Peyer's patch (tissue), 4 donors: ENCODE measurements at places on chromosomes 6 and 20.

DNA sequence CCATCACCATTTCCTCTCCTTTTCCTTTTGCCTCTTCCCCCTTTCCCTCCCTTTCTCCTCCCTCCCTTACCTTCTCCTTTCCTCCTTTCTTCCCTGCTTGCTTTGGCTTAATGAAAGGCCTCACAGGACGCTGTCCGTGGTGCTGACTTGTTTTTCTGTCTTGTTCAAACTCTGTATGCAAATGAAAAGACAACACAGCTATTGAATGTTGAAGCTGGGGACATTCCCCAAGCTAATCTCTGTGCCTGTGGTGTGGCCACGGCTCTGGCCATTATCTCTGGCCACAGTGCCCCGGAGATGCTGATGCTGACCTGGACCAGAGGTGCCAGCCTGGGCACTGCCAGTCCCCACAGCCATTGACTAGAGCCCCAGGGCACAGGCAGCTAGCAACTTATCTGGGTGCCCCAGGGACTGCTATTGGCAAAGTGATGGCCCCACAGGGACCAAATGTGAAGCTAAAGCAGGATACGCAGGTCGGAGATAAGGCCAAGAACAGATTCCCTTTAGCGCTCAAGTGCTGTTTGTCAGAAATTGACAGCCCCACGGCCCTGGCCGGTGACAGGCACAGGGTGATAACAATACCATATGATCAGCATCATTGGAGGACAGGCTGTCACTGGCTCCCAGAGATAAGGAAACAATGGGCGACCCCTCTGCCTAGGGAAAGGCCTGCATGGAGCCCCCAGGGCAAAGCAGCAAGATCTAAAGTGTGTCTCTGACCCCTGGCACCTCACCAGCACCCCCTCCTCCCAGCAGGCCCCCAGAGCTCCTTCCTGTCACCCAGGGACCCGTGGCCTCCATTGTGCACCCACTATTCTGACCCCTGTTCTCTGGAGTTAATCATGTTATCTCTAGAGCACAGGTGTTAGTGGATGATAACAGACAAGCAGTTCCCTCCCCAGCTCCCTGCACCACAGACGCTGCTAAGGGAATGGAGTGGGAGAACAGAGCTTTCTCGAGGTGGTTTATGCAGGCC is 31.6 kb upstream of the SLC32A1 start:
- peak; percentile 59 for DNase-seq

GRCh38 chr20:48070991-48071652 is 285.8 kb upstream of the SULF2 start:
- DNase-seq = no peak

GRCh38 chr6:23340271-23340670 is 770.9 kb downstream of the HDGFL1 start:
- no peak for DNase-seq

- DNase-seq = no peak
Measured at GRCh38 chr20:32767418-32768198, 5.4 kb downstream of the DNMT3B start.

- no peak for DNase-seq
Measured at GRCh38 chr6:168585441-168585840, 144.5 kb downstream of the SMOC2 start.

DNA sequence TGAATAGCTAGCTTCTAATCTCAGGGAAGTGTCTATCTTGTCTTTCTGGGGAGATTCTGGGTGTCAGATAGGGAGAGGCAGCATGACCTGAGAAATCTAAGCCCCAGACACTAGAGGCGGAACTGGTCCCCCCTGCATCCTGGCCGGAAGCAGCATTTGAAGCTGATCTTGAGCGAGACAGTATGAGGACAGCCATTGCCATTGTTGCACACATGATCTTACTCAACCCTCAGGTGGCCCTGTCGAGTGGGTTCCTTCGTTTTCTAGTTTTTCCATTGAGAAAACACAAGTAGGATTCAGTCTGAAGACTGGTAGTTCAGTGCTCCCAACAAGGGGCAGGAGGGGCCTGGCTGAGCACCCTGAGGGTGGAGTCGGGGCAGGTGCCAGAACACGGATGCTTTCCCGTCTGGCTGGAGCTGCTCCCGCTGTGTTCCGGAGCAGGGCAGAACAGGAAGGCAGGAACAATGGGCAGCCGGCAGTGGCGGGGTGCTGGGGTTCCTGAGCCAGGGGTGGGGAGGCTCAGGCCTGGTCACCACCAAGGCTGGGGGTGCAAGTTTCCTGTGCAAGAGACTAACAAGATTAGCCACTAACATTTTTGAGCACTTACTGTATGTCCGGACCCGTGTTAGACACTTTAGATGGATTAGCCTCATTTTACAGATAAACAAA is 7.9 kb upstream of the SDCBP2 start:
- peak; percentile 59 for DNase-seq

GRCh38 chr6:37980222-37980595 is 160.7 kb downstream of the ZFAND3 start:
- no peak for DNase-seq

DNA sequence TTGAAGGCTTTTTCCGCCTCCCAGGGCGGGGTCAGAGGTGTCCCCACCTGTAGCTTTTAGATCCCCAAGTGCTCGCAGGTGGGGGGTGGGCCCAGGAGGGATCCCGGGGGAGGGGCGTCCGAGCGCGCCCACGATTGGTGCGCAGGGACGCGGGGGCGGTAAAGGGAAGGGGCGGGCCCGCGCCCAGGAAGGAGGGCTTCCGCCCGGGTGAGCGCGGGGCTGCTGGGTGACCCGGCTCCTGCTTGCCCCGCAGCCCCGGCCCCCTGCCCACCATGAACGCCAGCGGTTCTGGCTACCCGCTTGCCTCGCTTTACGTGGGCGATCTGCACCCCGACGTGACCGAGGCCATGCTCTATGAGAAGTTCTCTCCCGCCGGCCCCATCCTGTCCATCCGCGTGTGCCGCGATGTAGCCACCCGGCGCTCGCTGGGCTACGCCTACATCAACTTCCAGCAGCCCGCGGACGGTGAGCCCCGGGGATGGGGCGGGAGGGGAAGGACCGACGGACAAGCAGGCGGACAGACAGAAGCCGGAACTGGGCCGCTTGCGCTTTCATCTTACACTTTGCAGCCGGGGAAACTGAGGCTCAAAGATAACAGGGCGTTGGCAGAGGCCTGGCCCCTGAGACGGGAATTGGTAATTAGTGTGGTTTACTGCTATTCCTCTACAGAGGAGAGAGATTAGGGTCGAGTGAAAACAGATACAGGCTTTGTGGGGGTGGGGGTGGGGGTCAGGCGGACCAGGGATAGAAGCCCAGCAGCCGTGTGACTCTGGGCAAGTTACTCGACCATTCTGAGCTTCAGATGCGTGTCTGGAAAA is at the start of gene PABPC1L:
Gene PABPC1L (plus strand): TSS at position 189 of the 818 bp plus-strand sequence. CDS start 84 bp downstream, at position 273.
- DNase-seq = peak; percentile 85

GRCh38 chr6:45430590-45431202 is 53.0 kb upstream of the SUPT3H start:
- no peak for DNase-seq
